ENCODE measurements at places on chromosomes 7 and 10.

DNA sequence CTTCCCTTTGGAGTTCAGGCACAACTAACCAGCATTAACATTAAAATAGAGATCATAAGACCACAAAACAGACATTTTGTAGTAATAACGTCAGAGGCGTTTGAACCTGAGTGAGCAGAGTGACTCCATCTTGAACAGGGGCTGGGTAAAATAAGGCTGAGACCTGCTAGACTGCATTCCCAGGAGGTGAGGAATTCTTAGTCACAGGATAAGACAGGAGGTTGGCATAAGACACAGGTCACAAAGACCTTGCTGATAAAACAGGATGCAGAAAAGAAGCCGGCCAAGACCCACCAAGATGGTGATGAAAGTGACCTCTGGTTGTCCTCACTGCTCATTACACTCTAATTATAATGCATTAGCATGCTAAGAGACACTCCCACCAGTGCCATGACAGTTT is 493.2 kb upstream of the AUTS2 start:
- DNase-seq = no peak

GRCh38 chr10:74051736-74052342 is 53.9 kb downstream of the VCL start:
- DNase-seq = peak; percentile 23

DNA sequence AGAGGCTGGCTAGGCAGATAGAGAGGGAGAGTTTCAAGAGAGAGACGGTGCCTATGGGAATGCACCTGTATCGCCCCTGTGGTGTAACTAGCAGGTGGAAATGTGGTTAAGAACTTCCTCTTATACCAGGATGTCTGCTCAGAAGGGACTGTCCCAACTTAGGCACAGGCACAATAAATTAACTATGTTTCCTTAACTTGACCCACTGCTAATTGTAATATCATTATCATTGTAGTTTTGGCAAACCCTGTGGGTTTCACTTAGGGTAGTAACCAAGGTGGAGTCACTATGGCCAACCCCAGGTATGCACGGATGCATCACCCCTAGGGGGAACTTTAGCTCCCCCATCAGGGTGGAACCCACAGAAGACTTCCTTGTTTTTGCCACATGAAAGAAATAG is 455.7 kb downstream of the DGKB start:
- DNase-seq = no peak

- DNase-seq = no peak
These were observed 137.9 kb upstream of the SH2B2 start for GRCh38 chr7:102148799-102149198.

GRCh38 chr10:14040787-14041631 is 289.7 kb downstream of the FRMD4A start:
- DNase-seq = peak; percentile 32

GRCh38 chr7:31890766-31891165 is 179.4 kb downstream of the PDE1C start:
- DNase-seq = peak; percentile 2

DNA sequence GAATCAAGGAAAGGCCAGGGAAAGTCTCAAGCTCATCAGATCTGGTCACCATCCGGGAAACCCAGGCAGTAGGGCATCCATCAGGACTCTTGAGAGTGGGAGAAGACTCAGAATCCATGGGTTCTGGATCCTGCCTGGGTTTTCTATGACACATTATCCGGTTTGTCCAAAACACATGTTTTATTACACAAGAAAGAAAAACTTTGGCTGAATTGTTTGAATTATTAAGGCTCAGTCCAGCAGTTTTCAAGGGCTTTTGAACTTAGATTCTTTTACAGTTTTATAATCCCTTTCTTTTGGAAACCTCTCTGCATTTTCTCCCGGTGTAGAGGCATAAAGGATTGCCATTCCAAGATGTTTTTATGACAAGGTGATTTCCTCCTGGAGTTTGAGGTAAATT is 528.5 kb upstream of the MGMT start:
- no peak for DNase-seq

GRCh38 chr7:139613971-139614411 is 90.5 kb downstream of the CLEC2L start:
- DNase-seq = no peak

- no peak for DNase-seq
These were observed 7.9 kb downstream of the TBATA start for GRCh38 chr10:70777063-70777875.

DNA sequence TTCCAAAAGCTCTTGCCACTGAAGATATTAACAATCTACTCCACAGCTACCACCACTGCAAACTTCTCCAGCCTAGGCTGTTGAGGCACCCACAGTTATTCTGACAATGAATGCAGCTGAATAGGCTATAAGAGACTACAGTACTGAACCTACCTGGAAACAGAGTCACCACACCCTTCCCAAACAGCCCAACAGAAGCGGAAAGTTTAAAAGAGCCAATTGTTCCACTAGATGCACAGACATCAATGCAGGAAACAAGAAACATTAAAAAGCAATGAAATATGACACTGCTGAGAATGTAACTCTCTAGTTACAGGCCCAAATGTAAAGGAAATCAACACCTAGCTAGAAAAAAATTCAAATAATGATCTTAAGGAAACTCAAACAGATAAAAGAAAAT is 64.5 kb upstream of the PLA2G12B start:
- no peak for DNase-seq

DNA sequence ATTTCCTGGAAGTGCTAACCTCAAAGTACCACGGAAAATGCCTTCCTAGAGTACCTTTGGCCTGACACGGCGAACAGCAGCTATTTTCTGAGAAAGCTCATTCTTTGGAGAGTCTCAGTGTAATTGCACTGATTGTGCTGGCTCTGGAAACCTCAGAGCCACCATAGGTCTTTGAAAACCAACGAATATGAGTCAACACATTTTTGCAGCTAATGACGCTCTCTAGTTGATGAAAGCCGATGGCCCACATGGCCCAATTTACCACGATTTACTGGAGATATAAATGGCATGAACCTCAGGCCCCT is 187.1 kb downstream of the ADARB2 start:
- no peak for DNase-seq

DNA sequence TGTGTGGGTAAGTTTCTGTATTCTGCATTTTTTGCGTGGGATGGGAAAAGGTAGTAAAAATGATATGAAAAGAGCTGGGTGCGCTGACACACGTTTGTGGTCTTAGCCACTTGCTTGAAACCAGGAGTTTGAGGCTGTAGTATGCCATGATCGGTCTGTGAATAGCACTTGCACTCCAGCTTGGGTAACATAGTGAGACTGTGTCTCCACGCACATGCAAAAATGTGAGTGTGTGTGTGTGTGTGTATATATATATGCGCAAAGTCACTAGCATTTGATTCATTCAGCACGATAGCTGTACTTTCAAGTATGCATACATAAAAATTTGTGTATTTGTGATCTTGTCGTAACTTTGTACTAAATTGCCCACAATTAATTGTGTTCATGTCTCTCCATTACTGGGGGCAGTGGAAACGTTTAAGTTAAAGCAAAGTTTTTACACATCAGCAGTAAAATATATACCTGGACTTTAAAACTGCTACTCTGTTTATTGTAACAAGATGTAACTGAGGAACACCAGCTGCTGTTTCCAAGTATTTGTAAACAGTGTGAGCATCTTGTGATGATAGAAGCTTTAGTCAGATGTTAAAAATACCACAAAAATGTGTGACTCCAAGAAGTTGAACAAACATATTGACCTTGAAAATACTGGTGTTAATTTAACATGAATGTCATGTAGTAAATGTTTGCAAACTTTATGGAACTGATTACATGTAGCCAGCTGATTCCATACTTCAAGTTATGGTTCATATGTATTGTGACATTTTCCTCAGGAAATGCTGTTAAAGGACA is 1.6 kb downstream of the ZRANB1 start:
- DNase-seq = peak; percentile 90

DNA sequence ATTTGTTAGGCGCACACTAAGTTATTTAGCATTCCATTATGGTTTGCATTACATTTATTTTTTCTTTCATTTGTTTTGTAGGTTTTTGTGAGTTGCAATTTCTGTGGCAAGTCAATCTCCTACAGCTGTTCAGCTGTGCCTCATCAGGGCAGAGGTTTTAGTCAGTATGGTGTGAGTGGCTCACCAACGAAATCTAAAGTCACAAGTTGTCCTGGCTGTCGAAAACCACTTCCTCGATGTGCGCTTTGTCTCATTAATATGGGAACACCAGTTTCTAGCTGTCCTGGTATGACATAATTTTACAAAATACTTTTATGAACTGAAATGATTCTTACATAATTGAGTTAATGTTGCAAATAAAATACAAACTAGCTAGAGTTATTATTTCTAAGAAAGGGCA is 29.5 kb downstream of the MIOS start:
- DNase-seq = no peak

- peak; percentile 31 for DNase-seq
These were observed 4.7 kb upstream of the LMBR1 start for GRCh38 chr7:156897673-156898072.

DNA sequence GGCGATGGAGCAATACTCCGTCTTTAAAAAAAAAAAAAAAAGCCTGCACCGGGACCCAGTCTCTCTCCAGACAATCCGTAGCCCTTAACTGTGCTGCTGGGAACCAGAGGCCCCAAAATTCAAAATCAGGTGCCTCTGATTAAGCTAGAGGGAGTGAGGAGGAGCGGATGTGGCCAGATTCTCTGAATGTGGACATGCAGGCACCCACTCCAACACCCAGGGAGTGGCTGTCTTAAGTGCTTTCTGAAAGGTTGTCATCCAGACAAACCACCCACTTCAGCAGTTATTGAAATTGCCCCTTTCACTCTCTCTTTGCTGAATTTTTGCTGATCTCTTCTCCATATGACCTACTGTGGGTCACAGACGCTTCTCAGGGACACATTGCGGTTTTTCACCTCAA is 14.2 kb downstream of the NRP1 start:
- no peak for DNase-seq

DNA sequence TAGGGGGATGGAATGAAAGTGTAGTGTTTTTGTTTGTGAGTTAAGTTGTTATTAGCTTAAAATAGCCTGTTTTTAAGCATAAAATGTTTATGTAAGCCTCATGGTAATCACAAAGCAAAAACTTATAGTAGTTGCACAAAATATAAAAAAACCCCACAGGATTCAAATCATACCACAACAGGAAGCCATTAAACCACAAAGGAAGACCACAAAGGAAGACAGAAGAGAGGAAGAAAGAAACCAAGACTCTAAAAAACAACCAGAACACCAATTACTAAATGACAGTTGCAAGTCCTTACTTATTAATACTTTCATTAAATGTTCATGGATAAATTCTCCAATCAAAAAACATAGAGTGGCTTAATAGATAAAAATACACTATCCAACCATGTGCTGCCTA is 63.6 kb downstream of the ANKRD7 start:
- DNase-seq = no peak

DNA sequence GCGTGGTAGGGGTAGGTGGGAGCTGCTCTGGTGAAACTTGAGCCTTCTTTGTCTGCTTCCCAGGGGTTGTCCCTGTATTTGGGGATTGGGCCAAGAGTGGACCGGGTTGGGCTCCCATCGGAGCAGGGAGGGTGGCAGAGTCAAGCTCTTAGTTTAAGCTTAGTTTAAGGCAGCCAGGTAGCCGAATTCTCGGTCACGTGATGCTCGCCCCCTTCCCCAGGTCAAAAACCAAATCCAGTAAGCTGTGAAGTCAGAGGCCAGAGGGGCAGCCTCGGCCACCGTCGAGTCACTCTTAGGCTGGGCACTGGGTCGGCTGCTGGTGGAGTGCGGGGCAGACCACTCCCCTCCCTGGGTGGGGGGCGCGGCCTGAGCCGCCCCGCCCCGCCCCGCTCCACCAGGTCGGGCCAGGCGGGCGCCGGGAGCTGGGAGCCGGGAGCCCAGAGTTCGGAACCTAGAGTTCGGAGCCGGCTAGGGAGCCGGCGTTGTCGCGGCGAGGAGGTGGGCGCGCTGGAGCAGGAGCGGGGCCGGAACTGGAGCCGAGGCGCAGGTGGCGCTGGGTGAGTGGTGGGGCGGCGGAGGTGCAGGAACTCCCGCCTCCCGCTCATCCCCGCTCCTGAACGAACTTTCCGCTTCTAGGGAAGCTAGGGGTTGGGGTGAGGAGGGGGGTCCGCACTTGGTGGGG is 2.8 kb upstream of the LZTS2 start:
- no peak for DNase-seq
